ENCODE measurements at places on chromosomes 4 and X. TPM values are rescaled to one million over a fixed set of nuclear protein-coding genes. Genes with fewer than 3 reads are reported as not detected.
A peak's percentile ranks its signal among the peaks of the same experiment; 100 is the strongest.

The HTN1 gene
- total RNA-seq, result not detected

DNA sequence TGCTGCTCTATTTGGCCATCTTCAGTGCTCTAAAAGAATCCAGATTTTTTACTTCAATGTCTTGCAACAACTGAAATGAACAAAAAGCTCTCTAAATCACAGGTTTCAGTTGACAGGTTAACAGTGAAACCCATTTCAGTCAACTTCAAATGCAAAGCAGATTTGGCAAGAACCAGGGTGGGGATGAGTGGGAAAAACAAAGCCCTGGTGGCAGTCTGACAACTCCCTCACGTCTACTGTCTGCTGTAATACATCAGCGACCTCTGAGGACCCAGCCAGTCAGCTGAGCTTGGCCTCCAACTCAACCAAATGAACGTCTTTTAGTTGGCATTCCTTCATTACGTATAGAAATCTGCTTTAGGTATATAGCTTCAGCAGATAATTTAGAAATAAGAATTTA is 95.8 kb downstream of the COL25A1 start:
- no peak for DNase-seq

The PDE6B gene
- 16.4 TPM for total RNA-seq

GRCh38 chr4:27278615-27279375 is 418.2 kb downstream of the STIM2 start:
- DNase-seq, result no peak

DNA sequence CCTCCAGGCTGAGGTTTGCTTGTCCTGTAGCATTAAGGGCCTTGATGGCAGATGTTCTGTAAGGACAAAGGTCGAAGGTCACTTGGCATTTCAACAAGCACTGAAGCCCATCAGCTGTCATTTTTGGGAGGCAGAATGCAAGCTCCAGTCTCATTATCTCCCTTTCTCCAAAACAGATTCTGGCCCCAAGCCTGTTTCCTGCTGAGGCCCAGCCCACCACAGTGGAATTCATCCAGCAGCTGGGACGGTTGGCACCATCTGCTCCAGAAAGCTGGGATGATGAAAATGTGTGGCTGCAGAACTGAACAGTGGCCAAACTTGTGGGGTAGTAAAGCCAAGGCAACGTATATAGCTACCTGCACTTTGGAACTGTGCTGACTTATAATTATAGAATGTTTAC is 17.7 kb upstream of the PPEF2 start:
- no peak for DNase-seq

- peak; percentile 57 for DNase-seq
Measured at GRCh38 chr4:113760795-113761619, 531 bp downstream of the CAMK2D start.

The TLL1 gene
- not detected for total RNA-seq

DNA sequence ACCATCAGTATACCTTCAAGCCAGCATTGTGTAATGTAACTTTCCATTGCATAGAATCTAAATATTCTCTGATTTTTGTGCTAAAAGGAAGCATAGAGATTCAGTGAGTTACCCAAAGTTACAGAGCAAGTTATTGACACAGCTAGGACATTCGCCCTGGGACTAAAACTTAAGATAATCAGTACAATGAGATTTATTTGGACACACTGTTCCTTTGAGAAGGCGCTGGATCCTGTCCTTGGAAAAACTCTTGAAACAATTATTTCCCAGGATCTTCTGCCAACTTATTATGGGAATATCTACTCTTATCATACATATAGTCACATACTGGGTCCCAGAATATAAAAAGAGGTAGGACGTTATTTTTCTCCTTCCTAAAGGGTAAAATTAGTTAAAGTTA is 392.0 kb downstream of the UBE2NL start:
- no peak for DNase-seq

- DNase-seq, result peak; percentile 60
Measured at GRCh38 chr4:122652379-122652778, 31.5 kb upstream of the IL21 start.

The BST1 gene
- 0.40 TPM for total RNA-seq

GRCh38 chr4:2842687-2843262 is 869 bp upstream of the ADD1 start:
- DNase-seq, result no peak

The FRG2 gene
- total RNA-seq, result not detected

The P2RY4 gene
- 0.35 TPM for total RNA-seq

The TRIM75 gene
- total RNA-seq, result not detected

The MAGEA2B gene
- not detected for total RNA-seq

The F8A3 gene
- 0.40 TPM for total RNA-seq

- no peak for DNase-seq
Measured at GRCh38 chr4:172813359-172813923, 355.2 kb upstream of the GALNT7 start.

DNA sequence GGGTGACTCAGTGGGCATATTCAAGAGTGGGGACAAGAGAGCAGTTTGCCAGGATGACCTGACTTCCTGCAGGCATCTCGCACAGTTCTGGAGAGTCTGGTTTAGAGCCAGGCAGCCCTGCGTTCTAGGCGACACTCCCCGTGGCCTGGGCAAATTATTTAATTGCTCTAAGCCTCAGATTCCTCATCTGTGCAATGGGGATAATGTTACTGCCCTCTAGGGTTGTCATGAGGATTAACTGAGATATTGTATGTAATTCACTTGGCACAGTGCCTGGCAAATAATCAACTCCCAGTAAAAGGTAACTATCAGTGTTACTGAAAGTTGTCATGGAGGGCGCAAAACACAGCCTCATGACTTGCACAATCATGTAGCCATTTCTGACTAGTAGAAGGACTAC is 48.8 kb upstream of the PITX2 start:
- no peak for DNase-seq

The CITED1 gene
- total RNA-seq, result not detected

DNA sequence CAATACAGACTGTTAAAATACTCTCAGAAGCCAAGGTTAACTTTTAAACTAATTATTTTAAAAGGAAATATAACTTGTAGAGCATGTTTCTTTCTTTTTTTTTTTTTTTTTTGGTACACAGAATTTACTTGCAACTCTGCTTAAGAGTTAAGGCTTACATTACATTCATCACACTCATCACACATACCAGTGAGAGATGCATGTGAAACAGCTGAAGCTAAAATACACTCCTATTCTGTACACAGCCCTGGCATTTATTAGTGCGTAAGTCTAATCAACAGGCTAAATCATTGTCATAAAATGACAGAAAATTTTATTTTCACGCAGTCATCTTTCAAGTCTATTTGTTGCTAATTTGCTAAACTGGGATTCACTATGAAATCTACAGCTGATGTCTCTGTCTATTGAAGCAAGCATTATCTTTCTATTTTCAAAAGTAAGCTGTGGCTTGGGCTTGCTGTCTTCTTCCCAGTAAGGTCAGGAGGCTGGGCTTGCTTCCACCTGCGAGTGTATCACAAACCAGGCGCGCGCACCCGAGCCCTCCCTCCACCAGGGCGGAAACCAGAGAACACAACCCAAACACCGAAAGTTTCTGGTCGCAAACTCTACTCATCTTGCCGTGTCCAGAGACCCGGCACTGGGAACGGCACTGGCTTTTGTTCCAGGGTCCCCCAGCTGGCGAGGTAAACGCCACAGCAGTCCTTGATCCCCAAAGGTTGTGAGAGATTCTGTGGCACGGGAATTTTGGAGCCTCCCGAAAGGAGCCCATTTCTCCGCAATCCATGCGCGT is 3.9 kb downstream of the MAML3 start:
- peak; percentile 71 for DNase-seq

GRCh38 chrX:110182362-110182761 is 135.5 kb downstream of the AMMECR1 start:
- DNase-seq, result no peak

GRCh38 chr4:110950731-110951130 is 327.9 kb upstream of the PITX2 start:
- DNase-seq, result no peak

- DNase-seq, result peak; percentile 50
Measured at GRCh38 chr4:154332681-154333421, 158.7 kb downstream of the DCHS2 start.

The PFKFB1 gene
- 0.60 TPM for total RNA-seq

DNA sequence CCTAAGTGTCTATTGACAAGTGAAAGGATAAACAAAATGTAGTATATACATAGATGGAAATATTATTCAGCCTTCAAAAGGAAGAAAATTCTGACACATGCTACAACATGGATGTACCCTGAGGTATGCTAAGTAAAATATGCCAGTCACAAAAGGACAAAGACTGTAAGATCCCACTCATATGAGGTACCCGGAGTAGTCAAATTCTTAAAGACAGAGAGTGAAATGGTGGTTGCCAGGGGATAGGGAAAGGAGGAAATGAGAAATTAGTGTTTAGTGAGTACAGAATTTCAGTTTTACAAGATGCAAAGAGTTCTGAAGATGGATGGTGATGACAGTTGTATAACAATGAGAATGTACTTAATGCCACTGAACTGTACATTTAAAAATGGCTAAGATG is 102.3 kb upstream of the NAP1L5 start:
- DNase-seq, result no peak

- DNase-seq, result no peak
Measured at GRCh38 chr4:175325230-175325629, 407.1 kb downstream of the ADAM29 start.

The ABRAXAS1 gene
- 11.2 TPM for total RNA-seq

DNA sequence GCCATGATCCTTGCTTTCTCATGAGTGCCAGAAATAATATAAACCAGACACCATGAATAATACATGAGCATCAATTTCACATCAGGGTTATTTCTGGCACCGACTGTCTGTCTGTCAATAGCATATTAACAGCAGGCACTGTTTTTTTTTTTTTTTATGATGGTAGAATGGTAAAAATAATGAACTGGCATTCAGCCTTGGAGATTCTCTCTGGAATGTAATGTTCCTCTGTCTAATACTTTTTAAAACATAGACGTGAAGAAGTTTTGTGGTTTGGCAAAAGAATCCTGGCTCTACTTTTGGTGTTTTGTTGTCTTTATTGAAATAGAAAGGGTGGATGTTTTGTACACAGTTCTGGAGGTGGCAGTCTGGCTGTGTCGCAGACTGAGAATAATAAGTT is 874.6 kb upstream of the PRKX start:
- no peak for DNase-seq

The TRAM1L1 gene
- not detected for total RNA-seq

The TKTL2 gene
- total RNA-seq, result not detected

The NCAPG gene
- total RNA-seq, result 77.7 TPM
